ENCODE measurements at places on chromosomes 12 and 14. TPM values are rescaled to one million over a fixed set of nuclear protein-coding genes. Genes with fewer than 3 reads are reported as not detected.

GRCh38 chr14:73644531-73645247, at the start of gene DNAL1:
Gene DNAL1, plus strand, starts transcription at chr14:73644986. Its CDS starts 54 bp downstream, at chr14:73645040.
- DNase-seq, result peak; percentile 91

DNA sequence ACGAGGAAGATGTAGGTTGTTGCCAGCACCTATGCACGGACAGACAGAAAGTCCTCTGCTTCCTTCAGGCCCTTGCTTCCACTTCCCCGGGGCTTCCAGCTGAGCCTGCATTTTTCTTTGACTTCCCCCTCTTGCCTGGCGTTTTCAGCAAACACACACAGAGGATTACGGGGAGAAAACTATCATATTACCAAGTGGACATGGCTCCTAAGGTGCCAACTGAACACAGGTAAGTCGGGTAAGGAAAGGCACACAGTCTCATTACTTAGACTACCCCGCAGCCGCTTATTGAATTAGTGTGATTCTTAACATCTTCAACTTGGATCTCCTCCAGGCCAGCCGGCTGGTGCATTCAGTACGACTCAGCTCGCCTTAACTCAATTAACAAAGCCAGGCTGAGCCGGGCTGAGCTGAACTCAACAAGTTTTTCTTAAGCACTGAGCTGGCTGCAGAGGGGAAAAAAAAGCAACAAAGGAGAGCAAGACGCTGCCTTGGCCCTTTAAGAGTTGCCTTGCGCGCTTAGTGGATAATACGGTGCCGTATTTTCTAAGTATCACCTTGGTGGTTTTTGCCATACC, 19.2 kb upstream of the MAP1LC3B2 start:
- peak; percentile 82 for DNase-seq

MDGA2 gene
- 2.1 TPM for polyA plus RNA-seq

DNA sequence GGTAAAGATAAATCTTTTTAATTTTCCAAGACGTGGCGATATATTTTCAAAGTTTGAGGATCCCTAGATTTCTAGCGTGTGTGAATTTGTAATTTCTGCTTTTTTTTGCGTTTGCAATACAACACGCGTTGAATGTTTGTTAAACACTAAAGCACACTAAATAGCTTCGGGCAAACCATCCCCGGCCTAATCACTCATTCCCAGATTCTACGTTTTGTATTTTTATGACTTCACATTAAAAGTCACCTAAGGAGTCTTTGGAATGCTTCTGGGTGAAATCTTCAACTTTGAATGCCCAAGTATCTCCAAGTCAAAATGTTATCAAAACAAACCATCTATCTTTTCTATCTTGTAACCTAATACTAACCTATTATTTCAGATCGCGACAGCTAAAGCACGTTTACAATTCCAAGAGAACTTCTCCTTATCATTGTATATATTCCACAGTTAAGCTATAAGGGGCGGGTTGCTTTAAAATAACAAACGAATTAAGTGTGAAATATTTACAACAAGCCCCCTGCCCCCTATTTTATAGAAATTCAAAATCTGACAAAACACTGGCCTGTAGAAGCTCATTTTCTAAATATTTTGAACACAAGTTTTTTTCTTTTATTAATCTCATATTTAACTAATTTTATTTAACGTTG, 1.1 kb downstream of the ALX1 start:
- no peak for DNase-seq

DNA sequence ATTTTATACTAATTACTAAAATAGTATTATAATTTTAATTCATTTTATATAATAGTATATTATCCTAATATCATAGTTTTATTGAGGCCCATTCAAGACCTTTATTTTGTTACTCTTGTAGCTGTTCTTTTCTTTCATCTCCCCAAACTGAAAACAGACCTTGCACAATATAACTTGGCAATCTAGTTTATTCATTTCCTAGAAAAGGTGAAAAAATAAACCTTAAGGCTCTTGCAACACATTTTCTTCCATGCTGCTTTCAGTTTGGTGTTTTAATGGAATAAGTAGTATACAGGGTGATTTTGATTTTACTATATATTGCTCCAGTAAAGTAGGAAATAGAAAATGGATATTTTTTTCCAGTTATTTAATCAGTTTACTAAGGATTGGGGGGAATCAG, 174.0 kb downstream of the SLC2A13 start:
- DNase-seq, result no peak

DNA sequence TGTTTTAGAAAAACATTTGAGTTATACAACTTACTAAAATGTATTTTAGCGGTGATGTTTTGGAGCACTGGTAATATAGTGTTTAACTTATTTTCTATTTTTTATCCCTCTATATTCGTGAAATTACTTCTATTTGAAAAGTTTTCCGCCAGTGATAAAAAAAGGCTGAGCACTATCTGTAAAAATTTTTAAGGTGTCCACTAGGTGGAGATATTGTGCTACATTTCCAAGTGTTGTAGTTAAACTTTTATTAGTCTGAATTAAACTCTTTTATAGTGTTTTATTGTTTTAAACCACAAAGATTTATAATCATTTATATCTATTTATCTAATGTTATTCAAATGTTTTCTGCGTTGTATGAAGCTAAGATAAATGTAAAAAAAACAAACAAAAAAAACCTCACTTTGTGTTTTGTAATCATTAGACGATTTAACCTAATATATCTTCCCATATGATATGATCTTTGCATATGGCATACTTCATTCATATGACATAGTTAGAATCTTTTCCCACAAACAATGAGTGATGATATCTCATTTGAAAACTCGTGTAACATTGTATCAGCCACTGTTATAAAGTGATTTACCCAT, 11.8 kb downstream of the ALG10B start:
- DNase-seq, result peak; percentile 27

CRIP1 gene
- polyA plus RNA-seq, result 22.7 TPM

- no peak for DNase-seq
These were observed 2.7 kb downstream of the KLRF1 start for GRCh38 chr12:9829982-9830381.

DNA sequence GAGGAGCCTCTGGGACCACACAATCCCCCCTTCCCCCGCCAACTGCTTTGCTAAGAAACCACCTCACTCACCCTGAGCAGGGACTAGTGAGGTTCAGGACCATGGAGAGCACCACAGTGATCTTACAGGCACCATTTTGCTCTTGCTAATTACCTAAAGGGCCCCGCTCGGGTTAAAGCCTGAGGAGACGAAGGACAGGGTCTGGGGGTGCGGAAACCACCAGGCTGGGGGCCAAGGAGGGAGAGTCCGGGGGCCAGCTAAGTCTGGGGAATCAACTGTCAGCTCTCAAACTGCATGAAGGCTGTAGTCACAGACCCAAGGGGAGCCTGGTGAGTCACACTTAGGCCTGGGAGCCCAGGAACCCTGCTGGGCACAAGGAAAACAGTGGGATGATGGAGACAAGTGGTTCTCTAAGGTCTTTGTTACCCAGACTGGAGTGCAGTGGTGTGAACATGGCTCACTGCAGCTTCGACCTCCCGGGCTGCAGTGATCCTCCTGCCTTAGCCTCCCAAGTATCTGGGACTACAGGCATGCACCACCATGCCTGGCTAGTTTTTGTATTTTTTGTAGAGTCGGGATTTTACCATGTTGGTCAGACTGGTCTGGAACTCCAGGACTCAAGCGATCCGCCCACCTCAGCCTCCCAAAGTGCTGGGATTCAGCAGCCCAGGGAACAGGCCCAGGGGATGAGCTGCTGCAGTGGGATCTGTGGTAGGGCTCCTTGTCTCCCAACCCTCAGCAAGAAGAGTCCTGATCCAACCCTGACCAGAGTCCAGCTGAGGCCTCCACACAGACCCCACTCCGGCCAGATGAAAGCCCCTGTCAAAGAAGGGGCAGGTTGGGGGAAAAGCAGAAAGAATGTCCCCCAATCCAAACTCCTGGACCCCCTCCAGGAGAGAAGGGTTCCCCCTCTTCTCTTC, 98.8 kb downstream of the CALM1 start:
- peak; percentile 90 for DNase-seq

PNN gene
- 242 TPM for polyA plus RNA-seq

DNA sequence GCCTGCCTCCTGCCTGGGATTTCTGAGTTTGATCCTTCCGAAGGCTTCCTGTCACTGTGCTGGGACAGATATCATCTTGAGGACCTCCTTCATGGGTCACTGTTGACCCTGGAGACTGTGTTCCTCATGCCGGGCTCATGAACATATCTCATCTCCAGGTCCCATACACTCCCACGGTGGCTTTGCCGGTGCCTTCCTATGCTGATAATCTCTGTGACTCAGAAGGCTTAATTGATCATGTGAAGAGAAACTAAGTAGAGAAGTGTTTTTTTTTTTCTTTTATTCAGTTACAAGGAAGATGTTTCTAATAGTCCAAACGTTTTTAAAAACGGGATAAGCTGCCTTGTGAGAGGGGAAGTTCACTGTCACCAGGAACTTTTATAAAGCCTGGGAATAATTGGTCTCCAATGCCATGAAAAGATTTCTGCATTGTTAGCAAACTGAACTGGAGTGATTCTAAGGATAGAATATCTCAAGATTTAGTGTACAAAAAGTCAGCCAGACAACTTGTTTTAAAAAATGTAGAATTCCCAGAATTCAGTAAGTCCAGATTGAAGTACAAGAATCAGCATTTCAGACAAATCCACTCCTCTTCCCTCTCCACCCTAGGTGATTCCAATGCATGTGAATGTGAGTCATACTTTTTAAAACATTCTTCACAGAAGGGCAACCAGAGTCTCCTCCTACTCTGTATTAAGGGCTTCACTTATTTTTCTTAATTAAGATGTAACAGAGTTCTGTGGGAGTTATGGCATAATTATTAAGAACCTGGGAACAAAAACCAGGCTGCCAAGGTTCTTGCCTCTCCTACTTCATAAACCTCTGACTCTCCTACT, 139.8 kb upstream of the LGR5 start:
- DNase-seq, result no peak

MSI1 gene
- 26.5 TPM for polyA plus RNA-seq

DNA sequence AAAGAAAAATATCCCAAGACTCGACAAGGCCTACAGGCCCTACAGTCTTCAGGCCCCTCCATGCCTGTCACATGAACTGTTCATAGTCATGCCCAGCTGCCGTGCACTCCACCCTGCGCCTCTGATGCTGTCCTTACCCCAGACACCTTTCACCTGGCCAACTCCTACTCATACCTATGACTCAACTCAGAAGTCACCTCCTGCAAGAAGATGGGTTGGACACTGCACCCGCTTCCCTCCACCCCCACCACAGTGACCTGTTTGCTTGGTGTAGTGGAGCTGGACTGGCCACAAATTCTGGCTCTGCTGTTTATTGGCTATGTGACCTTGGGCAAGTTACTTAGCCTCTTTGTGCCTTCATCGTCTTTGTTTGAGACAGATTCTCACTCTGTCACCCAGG, 56.2 kb downstream of the PHETA1 start:
- DNase-seq, result no peak

DNA sequence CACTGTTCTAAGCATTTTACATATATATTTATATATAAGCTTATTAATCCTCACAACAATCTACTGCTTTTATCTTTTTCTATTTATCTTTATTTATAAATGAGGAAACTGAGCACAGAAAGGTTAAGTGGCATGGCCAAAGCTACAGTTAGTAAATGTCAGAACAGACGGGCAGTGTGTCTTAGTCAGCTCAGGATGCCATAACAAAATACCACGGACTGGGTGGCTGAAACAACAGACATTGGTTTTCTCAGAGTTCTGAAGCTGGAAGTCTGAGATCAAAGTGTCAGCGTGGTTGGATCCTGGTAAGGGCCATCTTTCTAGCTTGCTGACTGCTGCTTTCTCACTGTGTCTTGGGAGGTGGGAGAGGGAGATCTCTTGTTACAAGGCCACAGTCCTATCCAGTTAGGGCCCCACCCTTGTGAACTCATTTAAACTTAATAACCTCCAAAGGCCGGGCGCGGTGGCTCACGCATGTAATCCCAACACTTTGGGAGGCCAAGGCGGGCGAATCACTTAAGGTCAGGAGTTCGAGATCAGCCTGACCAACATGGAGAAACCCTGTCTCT, 19.8 kb downstream of the RPGRIP1 start:
- no peak for DNase-seq

DNA sequence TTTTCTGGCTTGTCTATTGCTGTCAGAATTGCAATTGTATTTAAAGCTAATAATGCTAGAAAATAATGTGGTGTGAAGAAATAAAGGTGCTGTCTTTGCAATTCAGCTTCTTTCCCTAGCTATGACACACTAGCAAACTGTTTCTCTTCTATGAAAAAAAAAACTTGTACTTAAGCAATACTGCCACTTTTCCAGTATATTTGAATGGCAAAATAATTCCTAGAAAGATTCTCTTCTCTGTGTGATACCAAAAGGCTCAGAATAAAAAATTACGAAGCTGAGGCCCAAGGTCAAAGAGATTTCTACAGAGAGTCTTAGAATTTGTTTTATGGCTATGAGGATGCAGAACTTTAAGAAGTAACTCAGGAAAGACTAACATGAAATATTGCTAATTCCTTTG, 235.5 kb downstream of the ADAMTS20 start:
- DNase-seq, result no peak

GRCh38 chr14:92965281-92965680, 42.3 kb downstream of the CHGA start:
- DNase-seq, result no peak

DNA sequence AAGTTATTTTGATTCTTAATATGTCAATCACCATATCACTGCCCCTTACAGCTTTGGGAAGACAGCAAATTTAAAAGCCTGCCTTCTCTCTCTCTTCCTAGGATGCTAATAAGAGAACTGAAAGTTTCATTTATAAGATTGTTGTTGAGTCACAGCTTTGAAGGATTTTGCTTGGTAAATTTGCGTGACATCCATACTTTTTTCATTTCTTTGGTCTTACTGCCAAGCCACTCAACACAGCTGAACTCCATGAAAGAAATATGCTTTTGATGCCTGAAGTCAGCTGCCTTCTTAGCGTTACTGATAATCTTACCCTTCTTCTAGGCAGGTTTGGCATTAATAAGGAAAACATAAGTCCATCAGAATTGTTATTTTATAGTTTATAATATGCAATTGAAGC, 155.0 kb downstream of the CRADD start:
- DNase-seq, result no peak

GRCh38 chr12:57765698-57766463, 997 bp downstream of the CYP27B1 start:
- DNase-seq, result no peak

IQSEC3 gene
- 10.8 TPM for polyA plus RNA-seq

PPM1A gene
- polyA plus RNA-seq, result 85.2 TPM

SH2B3 gene
- 17.8 TPM for polyA plus RNA-seq

All from left kidney (tissue), 8 donors.